ENCODE measurements at places on chromosomes 1 and 21.

GRCh38 chr1:27603309-27603680, 649 bp downstream of the AHDC1 start:
- DNase-seq, result peak; percentile 24

GRCh38 chr1:193549081-193549480, 362.7 kb upstream of the B3GALT2 start:
- DNase-seq, result no peak

GRCh38 chr1:116502671-116503314, 68.0 kb downstream of the CD58 start:
- DNase-seq, result no peak

DNA sequence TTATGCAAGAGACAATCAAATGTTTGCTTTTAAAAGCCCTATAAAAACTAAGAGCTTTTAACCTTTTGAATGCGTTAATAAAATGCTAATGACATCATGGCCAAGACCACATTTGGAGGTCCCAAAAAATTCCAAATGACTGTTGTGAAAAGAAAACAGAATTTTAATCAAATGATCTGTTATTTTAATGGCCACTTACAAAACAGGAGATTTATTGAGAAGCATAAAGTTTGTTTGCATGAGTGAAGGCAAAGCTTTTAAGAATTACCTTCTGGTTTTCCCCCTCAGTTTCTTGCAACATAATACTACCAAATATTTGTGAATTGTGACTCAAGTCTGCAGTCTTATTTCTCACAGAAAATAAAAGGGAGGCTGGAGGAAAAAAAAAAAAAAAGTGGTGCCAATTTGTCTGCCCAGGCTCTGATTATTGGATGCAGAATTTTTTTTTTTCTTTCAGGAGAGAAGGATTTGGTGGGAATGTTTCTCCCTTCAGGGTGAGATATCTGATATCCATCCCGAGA, 60.7 kb downstream of the GORAB start:
- no peak for DNase-seq

- DNase-seq, result no peak
These were observed 29.9 kb upstream of the POFUT2 start for GRCh38 chr21:45317398-45318145.

- DNase-seq, result no peak
These were observed 148.1 kb downstream of the RGS7 start for GRCh38 chr1:241208910-241209379.

DNA sequence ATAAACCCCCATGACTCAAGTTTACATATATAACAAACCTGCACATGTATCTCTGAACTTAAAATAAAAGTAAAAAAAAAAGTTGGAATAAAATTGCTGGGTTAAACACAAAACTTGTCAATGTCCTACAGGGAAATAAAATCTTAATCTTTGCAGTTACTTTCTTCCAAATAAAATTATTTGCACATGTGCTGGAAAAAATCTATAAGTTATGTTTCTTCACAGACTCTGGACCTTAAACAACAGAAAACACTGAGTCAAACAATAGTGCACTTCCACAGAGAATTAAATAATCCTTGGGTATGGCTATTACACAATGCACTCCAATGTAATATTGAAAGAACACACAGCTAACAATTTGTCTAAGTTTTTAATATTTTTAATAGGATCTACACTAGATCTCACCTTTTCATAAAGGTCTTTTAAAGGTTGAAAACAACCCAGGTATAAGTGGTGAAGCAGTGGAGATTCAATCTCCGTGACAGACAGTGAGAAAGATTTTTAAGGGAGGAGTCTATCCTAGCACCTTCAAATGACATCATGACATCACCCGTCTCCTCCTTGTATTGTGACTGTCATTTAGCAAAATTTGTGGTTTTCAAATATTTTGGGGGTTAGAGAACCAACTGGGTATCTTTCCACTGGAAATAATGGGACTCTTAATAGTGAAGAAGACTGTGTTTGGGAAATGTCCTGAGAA, 25.2 kb upstream of the FGGY start:
- DNase-seq, result no peak

- no peak for DNase-seq
These were observed 45.9 kb upstream of the TNFSF4 start for GRCh38 chr1:173253046-173253445.

Data from stimulated activated CD4-positive, alpha-beta T cell treated with anti-CD3 and anti-CD28 coated beads, Interleukin-1b, Interleukin-23, amount 100 ng/mL, for 48 hours (primary cell).